ENCODE measurements at places on chromosomes 3 and 15.

DNA sequence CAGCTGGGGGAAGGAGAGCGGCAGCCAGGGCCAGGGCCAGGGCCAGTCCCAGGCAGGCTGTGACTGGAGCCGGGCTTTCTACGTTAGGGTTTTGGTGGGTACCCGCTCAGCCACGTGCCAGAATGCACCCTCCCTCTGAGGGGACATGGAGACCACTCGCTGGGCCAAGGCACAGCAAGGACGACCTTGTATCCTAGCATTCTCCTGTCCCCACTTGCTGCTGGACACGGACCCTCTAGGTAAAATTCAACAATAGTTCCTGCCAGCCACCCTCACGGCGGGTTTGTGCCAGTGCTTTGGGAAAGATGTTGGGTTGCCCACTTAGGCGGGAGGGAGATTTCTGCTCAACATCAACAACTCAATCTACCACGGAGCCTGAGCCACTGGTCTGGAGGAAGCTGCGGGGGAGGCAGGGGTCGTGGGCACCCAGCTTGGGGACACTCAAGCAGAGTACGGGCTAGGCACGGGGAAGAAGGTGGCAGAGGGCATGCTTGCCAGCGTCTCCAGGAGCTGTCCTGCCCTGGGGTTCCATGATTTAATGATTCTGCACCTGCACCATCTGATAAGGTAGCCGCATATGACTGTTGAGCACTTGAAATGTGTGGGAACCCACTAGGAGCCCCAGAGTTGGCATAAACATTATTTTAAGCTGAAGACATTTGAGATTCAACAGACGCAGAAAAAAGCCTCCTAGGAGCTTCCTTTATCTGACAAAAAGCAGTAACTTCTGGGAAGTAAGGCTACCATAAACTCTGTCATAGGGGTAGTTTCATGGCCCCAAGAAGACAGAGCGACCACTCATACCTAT lies 22.5 kb upstream of the C15orf39 start:
- no peak for DNase-seq

- no peak for DNase-seq
Measured at GRCh38 chr3:86594838-86595237, 396.1 kb downstream of the VGLL3 start.

- no peak for DNase-seq
Measured at GRCh38 chr15:52746162-52746757, 43.9 kb downstream of the ONECUT1 start.

- DNase-seq = no peak
Measured at GRCh38 chr3:1228289-1228688, 135.5 kb downstream of the CNTN6 start.

GRCh38 chr15:100638177-100638730 lies 35.9 kb downstream of the ASB7 start:
- no peak for DNase-seq

DNA sequence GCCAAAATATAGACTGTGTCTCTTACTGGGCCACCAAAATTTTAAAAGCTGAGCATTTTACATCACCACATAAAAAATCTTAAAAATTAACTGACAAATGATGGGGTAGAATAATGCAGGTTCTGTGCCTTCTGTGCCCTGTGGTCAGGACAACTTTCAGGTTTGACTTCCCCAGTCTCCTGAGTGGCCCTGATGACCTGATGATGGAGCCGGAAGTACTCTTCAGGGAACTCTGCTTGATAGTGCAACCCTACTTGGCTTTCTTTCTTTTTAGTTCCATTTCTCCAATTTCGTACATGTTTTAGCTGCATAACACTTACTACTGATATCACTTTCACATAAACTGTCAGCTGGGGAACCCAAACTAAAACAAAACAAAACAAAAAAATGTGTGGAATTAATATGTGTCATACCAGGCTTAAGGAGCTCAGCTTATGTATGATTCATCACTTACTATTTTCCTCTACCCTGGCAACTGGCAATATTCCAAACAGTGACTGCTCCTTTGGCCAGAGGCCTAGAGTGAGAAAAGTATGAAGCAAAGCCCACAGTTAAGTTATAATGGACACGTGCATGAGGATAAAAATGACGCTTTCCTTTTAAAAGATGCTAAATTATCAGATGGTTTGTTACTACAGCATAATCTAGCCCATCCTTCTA lies 194.3 kb downstream of the BCHE start:
- no peak for DNase-seq

- DNase-seq = no peak
Measured at GRCh38 chr3:29348316-29348715, 67.4 kb downstream of the RBMS3 start.

DNA sequence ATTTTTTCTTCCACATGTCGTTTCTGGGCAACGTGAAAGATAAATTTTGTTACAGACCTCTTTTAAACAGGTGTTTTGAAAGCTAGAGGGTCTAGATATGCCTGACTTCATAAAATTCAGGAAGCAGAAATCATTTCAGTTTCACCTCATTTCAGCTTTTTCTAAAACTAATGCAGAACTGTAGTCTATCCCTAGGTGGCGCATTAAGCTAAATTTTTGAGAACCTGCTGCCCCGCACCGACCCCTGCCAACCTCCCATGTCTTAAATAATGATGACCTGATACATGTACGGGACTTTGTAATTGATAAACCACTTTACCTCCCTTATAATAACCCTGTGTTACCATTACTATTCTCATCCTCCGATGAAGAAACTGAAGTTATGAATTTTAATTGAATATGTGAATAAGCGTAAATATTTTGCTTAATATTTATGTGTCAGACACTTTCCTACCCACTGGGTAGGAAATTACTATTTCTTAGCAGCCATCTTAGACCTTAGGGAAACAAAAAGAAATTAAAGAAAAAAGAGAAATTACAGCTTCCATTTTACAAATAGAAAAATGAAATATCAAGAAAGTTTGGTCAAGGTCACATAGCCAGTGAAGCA lies 78.7 kb upstream of the GCNT3 start:
- DNase-seq = no peak

GRCh38 chr15:92161039-92161670 lies 232.5 kb upstream of the ST8SIA2 start:
- no peak for DNase-seq

DNA sequence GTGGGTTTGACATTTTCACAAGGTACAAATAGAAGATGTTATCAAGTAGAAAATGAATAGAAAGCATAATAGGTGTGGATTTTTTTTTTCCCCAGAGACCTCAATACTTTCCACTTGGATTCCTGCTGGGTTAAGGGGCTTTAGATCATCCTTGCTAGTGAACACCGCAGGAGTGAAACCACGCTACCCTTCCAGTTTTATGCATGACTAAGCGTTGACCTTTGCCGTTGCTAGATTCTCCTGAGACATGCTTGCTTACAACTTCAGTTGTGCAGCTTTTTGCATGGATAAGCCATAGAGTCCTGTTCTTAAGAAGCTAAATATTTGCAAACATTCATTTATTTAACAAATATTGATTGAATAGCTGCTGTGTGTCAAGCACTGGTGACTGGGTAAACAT lies 299.7 kb upstream of the LMCD1 start:
- no peak for DNase-seq

GRCh38 chr3:104437131-104437750 lies 929.5 kb upstream of the ALCAM start:
- no peak for DNase-seq

All from stimulated activated CD4-positive, alpha-beta T cell treated with anti-CD3 and anti-CD28 coated beads, Interleukin-15, amount 100 ng/mL, for 1 hour (primary cell).